Peyer's patch (tissue), 4 donors: ENCODE measurements at places on chromosomes 7 and 10.

DNA sequence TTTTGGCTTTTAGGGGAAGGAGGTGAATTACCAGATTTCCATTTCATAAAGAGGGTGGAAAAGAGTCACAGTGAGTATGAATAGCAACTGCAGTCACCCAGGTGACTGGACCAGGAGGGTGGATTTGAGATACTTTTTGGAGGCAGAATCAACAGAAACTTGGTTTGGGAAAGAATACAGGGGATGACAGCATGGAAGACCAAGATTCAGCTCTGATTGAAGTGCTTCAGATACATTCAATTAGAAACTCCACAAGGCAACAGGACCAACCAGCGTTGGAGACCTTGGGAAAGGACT lies 83.0 kb downstream of the SGMS1 start:
- no peak for DNase-seq

GRCh38 chr7:81150951-81151361 lies 232.1 kb upstream of the SEMA3C start:
- no peak for DNase-seq

GRCh38 chr10:75956624-75957023 lies 525.2 kb downstream of the LRMDA start:
- DNase-seq = no peak

DNA sequence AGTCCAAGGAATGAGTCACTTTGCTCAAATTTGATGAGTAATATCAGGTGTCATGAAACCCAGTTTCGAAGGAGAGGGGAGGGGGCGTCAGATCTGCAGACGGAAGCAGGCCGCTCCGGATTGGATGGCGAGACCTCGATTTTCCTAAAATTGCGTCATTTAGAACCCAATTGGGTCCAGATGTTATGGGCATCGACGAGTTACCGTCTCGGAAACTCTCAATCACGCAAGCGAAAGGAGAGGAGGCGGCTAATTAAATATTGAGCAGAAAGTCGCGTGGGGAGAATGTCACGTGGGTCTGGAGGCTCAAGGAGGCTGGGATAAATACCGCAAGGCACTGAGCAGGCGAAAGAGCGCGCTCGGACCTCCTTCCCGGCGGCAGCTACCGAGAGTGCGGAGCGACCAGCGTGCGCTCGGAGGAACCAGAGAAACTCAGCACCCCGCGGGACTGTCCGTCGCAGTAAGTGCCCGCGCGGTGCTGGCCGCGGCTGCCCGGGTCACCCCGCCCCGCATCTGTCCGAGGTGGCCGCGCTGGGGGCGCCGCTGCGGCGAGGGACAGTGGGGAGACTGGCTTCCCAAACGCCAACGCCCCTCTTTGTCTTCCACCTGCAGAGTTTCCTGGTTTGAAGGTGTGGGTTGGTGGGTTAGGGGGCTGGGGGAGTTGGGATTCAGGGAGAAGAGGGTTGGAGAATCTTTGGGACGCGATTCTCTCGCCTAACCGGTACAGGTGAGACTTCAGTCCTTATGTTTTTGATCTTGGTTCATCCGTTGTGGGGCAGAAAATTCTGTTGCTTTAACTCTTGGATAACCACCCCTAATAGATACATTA lies at the start of gene TAC1:
Gene TAC1, plus strand, starts transcription at position 351 of the 829 bp plus-strand sequence. CDS start 527 bp downstream, outside the sequence.
- DNase-seq = no peak

GRCh38 chr10:113905756-113906155 lies 51.3 kb downstream of the NHLRC2 start:
- DNase-seq = no peak
